Stimulated activated naive B cell treated with anti-CD40 and anti-IgM and Interleukin-4, amounts not matched to agents 10 μg/mL and 1 μg/mL and 100 μg/mL, for 72 hours (primary cell): ENCODE measurements at places on chromosomes 2 and 18.

DNA sequence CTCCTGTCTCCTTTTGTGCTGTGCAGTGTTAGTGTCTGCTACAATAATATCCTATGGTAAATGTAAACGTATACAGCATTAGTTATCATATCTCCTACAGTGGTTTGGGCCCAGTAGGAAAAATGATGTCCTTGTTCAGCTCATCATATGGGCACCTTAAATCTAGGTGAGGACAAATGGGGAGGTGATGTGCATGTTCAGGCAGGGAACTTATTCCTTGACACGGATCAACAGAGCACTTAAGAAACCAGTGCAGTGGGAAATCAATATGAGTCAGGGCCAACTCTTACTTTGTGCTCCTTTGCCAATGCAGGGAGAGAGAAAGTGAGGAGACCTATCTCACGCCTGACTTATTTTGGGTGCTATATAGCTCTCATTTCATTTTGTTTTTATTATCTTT is 76.4 kb downstream of the KLHL14 start:
- H3K36me3 ChIP-seq: peaks cover 11% of the 10 kb centered on the region
- H3K27ac ChIP-seq: no peak overlapping the region
- H3K4me3 ChIP-seq: no peak overlapping the region
- DNase-seq: no peak

DNA sequence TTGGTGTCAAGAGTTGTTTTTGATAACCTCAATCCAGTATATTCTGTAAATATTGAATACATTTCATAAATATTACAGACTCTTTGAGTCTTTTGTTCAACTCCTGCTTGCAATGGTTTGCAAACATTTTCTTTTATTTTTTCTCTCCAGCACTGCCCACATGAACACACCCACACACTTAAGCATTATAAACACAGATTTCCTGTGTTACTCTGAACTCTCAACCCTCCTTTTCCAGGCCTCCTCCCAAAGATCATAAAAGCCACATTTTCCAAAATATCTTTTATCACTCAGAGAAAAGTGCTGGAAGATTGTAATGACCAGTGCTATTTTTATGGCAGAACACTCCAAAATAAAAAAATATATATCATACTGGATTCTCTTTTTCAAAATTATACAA is 20.5 kb downstream of the ARHGAP25 start:
- H3K4me1 ChIP-seq: peaks cover 86% of the 10 kb centered on the region
- H3K36me3 ChIP-seq: peaks cover 55% of the 10 kb centered on the region
- H3K4me3 ChIP-seq: no peak overlapping the region
- DNase-seq: no peak
- no peaks in the 10 kb centered on the region for H3K27me3 ChIP-seq

GRCh38 chr2:19138264-19138825 is 220.1 kb downstream of the OSR1 start:
- no peaks in the 10 kb centered on the region for H3K27me3 ChIP-seq
- no peaks in the 10 kb centered on the region for H3K4me1 ChIP-seq
- H3K27ac ChIP-seq: no peak overlapping the region
- DNase-seq: no peak
- no peaks in the 10 kb centered on the region for H3K36me3 ChIP-seq

- no peak for DNase-seq
- no peak overlapping the region for H3K27ac ChIP-seq
- no peak overlapping the region for H3K4me3 ChIP-seq
- H3K4me1 ChIP-seq: no peaks in the 10 kb centered on the region
- no peaks in the 10 kb centered on the region for H3K27me3 ChIP-seq
Measured at GRCh38 chr2:228613133-228613850, 431.8 kb upstream of the SPHKAP start.

GRCh38 chr2:134952608-134953007 is 34.0 kb downstream of the CCNT2 start:
- H3K36me3 ChIP-seq: peaks cover 33% of the 10 kb centered on the region
- H3K4me1 ChIP-seq: peaks cover 18% of the 10 kb centered on the region
- DNase-seq: no peak
- no peak overlapping the region for H3K4me3 ChIP-seq
- H3K27ac ChIP-seq: no peak overlapping the region
- H3K27me3 ChIP-seq: no peaks in the 10 kb centered on the region

GRCh38 chr18:23541349-23542093 is 38.2 kb downstream of the RMC1 start:
- peaks cover 71% of the 10 kb centered on the region for H3K36me3 ChIP-seq
- DNase-seq: no peak
- peaks cover 24% of the 10 kb centered on the region for H3K4me1 ChIP-seq
- no peaks in the 10 kb centered on the region for H3K27me3 ChIP-seq

GRCh38 chr2:185787227-185788145 is 48.9 kb downstream of the FSIP2 start:
- H3K36me3 ChIP-seq: no peaks in the 10 kb centered on the region
- no peaks in the 10 kb centered on the region for H3K27me3 ChIP-seq
- no peaks in the 10 kb centered on the region for H3K4me1 ChIP-seq
- DNase-seq: no peak

DNA sequence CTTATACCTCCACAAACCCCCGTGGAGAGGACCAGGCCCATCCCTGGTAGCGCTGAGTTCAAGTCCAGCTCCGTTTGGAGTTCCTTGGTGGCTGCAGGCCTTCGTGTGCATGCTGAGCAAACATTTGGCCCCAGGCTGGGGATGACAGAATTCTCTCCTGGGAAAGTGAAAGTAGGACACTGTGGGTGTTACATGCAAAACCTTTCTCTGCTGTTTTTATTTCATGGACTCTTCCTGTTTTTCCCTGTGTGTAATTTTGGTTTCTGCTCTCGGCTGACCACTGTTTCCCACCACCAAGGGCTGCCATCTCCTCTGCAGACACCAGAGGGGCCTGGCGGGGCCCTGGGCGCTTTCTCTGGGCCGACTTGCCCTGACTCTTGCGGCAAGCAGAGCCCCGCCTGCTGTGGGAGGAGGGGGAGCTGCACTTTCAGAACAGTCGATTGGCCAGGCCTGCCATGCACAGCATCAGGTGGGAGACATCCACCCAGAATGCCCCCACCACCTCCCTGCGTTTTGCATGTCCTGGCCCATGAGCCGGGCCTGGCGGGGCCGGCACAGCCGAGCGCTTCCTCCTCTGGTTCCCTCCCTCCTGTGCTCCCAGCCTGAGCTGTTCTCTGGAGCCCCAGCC is 102.4 kb downstream of the CABLES1 start:
- no peaks in the 10 kb centered on the region for H3K27me3 ChIP-seq
- DNase-seq: peak; percentile 46
- peak overlapping the region; percentile 74 for H3K4me3 ChIP-seq
- peak overlapping the region; percentile 87 for H3K27ac ChIP-seq

- peaks cover 5% of the 10 kb centered on the region for H3K36me3 ChIP-seq
- H3K27me3 ChIP-seq: peaks cover 27% of the 10 kb centered on the region
- peaks cover 9% of the 10 kb centered on the region for H3K4me1 ChIP-seq
- H3K4me3 ChIP-seq: no peak overlapping the region
- DNase-seq: no peak
Measured at GRCh38 chr2:43005245-43005974, 213.0 kb upstream of the HAAO start.

- DNase-seq: no peak
- no peak overlapping the region for H3K4me3 ChIP-seq
- no peak overlapping the region for H3K27ac ChIP-seq
- H3K27me3 ChIP-seq: no peaks in the 10 kb centered on the region
Measured at GRCh38 chr2:13607139-13607538, 890.4 kb downstream of the TRIB2 start.

- no peaks in the 10 kb centered on the region for H3K27me3 ChIP-seq
- H3K36me3 ChIP-seq: no peaks in the 10 kb centered on the region
- DNase-seq: no peak
- no peak overlapping the region for H3K27ac ChIP-seq
- no peaks in the 10 kb centered on the region for H3K4me1 ChIP-seq
- H3K4me3 ChIP-seq: no peak overlapping the region
Measured at GRCh38 chr2:205245001-205245400, 437.3 kb upstream of the NRP2 start.

GRCh38 chr2:95016616-95017015 is 8.9 kb upstream of the MAL start:
- peaks cover 13% of the 10 kb centered on the region for H3K4me1 ChIP-seq
- DNase-seq: no peak
- no peak overlapping the region for H3K27ac ChIP-seq
- no peaks in the 10 kb centered on the region for H3K36me3 ChIP-seq
